NB4 (cell line): ENCODE measurements at places on chromosomes 13 and 19.

GRCh38 chr19:12825254-12826131 lies 8.9 kb downstream of the RTBDN start:
- DNase-seq = no peak

GRCh38 chr13:41306271-41307145 lies 4.6 kb upstream of the NAA16 start:
- no peak for DNase-seq

DNA sequence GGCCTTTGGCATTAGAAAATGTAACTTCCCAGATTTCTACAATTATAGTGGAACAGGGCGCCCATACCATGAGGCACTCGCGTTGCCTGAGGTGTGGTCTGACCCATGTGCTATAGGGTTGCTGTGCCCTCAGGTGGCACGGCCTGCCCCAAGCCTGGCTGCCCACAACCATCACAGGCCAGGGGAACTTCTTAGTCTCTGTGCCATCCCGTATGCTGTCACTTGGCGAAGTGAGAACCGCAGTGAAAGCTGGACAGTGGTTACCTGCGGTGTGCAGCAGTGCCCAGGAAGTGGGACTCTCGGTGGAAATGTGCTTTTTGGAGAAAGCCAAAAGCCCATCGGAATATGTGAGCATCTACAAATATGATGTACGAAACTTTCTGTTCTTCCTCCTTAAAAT lies 88.2 kb upstream of the GPR183 start:
- DNase-seq = no peak

GRCh38 chr13:41299316-41300094 lies 11.6 kb upstream of the NAA16 start:
- DNase-seq = no peak

GRCh38 chr19:47019431-47020041 lies at the start of gene NPAS1:
Gene NPAS1, plus strand, starts transcription at chr19:47019837. Its CDS starts 1,211 bp downstream, at chr19:47021048.
- peak; percentile 60 for DNase-seq

DNA sequence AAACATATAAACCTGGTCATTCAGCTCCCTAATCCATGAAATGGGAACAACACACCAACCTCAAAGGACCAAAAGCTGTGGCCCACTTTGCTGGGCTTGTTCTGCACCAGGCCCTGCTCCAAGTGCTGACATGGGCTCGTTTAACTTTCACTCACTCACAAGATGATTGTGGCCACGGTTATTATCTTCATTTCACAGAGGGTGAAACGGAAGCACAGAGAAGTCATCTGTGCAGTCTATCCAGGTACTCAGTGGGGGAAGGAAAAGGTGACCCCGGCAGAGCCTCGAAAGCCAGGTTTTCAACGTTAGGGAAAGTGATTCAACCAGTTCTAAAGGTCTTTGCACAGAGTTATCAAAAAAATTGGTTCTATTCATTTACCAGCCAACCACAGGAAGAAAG lies 68.0 kb downstream of the CRYL1 start:
- no peak for DNase-seq
